Ovary (tissue), 10 donors: ENCODE measurements at places on chromosomes 4 and X. TPM values are rescaled to one million over a fixed set of nuclear protein-coding genes. Genes with fewer than 3 reads are reported as not detected.
A peak's percentile ranks its signal among the peaks of the same experiment; 100 is the strongest.

- H3K4me1 ChIP-seq: no peaks in the 10 kb centered on the region
- no peak overlapping the region for H3K4me3 ChIP-seq
- no peaks in the 10 kb centered on the region for H3K27me3 ChIP-seq
- no peak overlapping the region for H3K27ac ChIP-seq
- H3K36me3 ChIP-seq: no peaks in the 10 kb centered on the region
- DNase-seq: no peak
Measured at GRCh38 chr4:176642472-176642871, 150.2 kb downstream of the VEGFC start.

DNA sequence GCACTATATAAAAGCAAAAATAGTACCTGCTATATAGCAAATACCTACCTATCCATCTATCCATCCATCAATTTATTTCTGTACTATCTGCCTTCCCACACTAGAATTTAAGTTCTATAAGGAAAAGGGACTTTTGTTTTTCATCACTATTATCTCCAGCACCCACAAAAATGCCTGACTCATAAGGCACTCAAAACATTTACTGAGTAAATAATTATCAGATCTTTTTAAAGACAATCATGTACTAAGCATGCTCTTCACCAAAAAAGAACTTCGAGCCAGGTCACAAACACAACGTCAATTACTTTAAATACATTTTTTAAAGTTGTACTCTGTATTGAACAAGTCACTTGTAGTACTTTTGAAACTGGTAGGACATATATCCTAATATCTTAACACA, 119.9 kb downstream of the FBXW7 start:
- DNase-seq: no peak
- H3K4me1 ChIP-seq: peaks cover 2% of the 10 kb centered on the region
- H3K27ac ChIP-seq: no peak overlapping the region

DNA sequence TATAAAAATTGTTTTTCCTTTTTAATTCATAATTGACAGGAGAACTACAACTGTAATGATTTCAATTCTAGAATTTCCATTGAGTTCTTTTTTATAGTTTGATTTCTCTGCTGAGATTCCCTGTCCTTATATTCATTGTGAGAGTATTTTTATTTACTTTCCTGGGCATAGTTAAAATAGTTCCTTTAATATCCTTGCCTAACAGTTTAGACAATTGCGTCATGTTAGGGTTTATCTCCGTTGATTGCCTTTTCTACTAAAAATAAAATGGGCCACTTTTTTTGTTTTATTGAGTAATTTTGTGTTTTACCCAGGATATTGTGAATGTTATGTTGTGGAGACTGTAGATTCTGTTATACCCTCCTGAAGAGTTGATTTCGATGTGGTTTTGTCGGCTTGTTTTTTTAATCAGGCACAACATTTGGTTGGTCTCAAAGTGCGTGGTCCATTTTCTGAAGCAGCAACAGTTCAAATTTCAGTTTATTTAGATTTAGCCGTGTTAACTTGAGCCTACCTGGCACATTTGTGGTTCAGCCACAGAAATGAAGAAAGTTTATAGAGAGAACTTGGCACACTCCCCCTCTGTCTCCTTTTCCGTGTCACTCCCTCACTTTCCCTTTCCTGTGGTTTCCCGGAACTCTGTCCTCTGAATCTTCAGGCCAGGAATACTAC, 16.0 kb upstream of the PRRG1 start:
- H3K27ac ChIP-seq: no peak overlapping the region
- no peaks in the 10 kb centered on the region for H3K36me3 ChIP-seq

DNA sequence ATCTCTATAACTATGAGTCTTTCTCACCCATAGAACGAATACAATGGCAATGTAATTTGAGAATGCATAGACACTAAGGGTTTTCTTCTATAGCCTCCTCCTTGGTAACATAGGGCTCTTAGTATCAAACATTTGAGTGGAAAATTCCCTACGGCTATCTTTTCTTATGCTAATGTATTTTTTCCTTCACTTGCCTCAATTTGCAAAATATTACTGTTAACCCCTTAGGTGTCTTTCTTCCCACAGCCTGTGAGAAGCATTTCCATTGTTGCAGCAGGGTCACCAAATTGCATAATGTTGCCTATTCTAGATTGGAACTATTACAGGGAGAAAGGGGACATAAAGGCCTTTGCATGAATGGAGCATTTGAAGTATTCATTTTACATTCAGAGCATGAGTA, 140.5 kb upstream of the RAPGEF2 start:
- DNase-seq: no peak
- no peak overlapping the region for H3K4me3 ChIP-seq
- no peaks in the 10 kb centered on the region for H3K36me3 ChIP-seq
- H3K27ac ChIP-seq: no peak overlapping the region

- no peak overlapping the region for H3K4me3 ChIP-seq
- H3K27me3 ChIP-seq: no peaks in the 10 kb centered on the region
- H3K36me3 ChIP-seq: no peaks in the 10 kb centered on the region
- no peaks in the 10 kb centered on the region for H3K4me1 ChIP-seq
- no peak for DNase-seq
Measured at GRCh38 chrX:34956916-34957315, 14.3 kb downstream of the FAM47B start.

DNA sequence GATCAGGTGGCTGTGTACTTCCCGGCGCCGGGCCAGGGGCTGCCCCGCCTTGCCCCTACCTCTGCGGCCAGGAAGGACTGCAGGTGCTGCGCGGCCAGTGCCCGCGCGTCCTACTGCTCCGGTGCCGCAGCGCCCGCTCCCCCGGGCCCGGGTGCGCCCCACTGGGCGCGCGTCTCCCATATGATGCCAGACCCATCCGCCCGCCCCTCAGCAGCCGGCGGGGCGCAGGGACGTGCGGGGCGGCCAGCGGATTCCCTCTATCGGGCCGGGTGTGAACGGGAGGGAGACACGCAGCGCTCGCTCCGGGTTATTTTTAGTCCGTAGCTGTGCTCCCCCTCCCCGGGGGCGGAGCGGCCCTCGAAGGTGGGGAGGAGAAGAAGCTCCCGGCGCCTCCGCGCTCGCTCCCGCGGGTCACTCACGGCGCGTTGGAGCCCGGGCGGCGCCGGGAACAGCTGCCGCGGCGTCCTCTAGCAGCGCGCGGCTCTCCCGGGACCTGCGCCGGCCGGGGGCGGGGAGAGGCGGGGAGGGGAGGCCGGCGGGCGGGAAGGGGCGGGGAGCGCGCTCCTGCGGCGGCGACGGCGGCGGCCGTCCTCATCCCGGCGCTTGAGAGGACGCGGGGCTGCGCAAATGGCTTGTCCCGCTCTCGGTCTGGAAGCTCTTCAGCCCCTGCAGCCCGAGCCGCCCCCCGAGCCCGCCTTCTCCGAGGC, 103.6 kb downstream of the UCHL1 start:
- no peaks in the 10 kb centered on the region for H3K36me3 ChIP-seq
- no peaks in the 10 kb centered on the region for H3K27me3 ChIP-seq
- H3K4me1 ChIP-seq: peaks cover 6% of the 10 kb centered on the region
- peak overlapping the region; percentile 61 for H3K4me3 ChIP-seq
- DNase-seq: peak; percentile 68

DNA sequence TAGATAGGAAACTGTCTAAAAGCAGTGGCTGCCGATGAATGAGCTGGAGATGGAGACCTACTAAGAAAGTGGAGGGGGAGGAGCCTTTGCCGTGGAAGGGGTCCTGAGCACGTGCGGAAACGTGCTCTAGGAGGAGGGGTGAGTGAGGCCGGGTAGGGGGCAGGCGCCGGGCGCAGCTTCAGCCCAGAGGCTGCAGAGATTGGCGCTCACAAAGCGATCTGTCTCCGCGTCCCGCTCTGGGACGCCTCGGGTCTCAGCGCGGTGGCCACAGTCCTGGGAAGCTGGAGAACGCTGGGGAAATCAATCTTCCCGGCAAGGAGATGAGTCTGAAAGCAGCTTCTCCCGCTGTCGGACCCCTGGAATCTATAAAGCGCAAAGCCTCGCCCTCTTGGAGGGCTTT, 444 bp upstream of the ARHGAP6 start:
- DNase-seq: peak; percentile 33
- H3K4me1 ChIP-seq: no peaks in the 10 kb centered on the region
- peak overlapping the region; percentile 43 for H3K4me3 ChIP-seq
- no peaks in the 10 kb centered on the region for H3K27me3 ChIP-seq
- no peak overlapping the region for H3K27ac ChIP-seq

- H3K27me3 ChIP-seq: no peaks in the 10 kb centered on the region
- H3K4me1 ChIP-seq: no peaks in the 10 kb centered on the region
- H3K4me3 ChIP-seq: no peak overlapping the region
Measured at GRCh38 chr4:174222266-174222872, 61.1 kb downstream of the FBXO8 start.

DNA sequence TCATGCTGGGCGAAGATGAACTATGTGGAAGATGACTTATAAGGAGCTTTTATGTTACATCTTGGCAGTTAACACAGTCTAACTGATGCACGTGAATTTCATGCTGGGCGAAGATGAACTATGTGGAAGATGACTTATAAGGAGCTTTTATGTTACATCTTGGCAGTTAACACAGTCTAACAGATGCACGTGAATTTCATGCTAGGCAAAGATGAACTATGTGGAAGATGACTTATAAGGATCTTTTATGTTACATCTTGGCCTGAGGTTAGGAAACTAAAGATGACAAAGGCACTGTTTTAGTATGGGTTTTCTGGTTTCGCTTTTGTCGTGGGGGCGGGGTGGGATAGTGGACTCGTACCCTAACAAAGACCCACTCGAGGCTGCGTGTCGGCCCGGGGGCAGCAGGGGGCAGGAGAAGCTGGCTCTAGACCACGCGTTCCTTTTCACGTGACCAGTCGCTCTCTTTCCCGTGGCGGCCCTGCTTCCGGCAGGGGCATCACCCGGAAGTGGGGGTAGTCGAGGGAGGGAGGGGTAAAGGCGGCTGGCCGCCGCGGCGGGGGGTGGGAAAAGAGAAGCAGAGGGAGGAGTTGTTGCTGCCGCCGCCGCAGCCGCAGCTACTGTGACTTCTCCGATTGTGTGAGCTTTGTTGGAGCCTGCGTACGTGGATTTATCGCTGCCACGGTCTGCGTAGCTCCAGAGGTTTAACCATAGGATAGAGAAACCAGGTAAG, at the start of gene ATP7A:
ATP7A (plus strand) TSS at position 586 of the 733 bp plus-strand sequence. CDS start 60,949 bp downstream, outside the sequence.
- peak within 1 kb of the TSS; percentile 47 for H3K27ac ChIP-seq
- DNase-seq: peak; percentile 84
- no peaks in the 10 kb centered on the region for H3K27me3 ChIP-seq
- H3K4me3 ChIP-seq: peak within 1 kb of the TSS; percentile 58
- H3K4me1 ChIP-seq: no peaks in the 10 kb centered on the region

DNA sequence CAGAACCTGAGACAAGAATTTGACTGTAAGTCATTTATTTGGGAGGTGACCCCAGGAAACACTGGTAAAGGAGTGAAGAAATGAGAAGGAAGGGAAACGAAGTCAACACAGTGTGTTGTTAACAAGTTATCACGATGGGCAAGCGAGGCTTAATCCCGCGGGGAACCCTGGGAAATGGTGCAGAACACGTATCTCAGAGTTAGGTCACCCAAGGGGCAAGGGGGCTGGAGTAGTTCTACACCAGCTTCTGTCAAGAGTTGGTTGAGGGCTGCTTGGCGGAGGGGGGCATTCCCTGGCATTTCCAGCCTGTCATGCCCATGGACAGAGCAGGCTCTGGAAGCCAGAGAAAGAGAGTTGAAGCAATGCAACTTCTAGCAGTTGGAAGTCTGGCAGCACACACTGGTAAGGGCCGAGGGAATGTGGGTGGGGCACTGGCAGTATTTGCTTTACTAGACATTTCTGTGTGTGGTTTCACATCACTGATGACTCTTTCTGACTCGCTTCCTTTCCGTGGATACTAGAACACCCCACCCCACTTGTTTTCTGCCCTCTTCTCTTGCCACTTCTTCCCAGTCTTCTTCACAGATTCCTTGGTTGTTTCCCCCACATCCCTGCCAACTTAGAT, 52.2 kb upstream of the ADGRG2 start:
- no peak overlapping the region for H3K4me3 ChIP-seq
- no peak overlapping the region for H3K27ac ChIP-seq
- H3K36me3 ChIP-seq: no peaks in the 10 kb centered on the region
- H3K27me3 ChIP-seq: no peaks in the 10 kb centered on the region

- no peaks in the 10 kb centered on the region for H3K27me3 ChIP-seq
- no peak overlapping the region for H3K27ac ChIP-seq
- no peak overlapping the region for H3K4me3 ChIP-seq
- no peaks in the 10 kb centered on the region for H3K36me3 ChIP-seq
Measured at GRCh38 chr4:172168888-172169287, 355.7 kb downstream of the GALNTL6 start.

DNA sequence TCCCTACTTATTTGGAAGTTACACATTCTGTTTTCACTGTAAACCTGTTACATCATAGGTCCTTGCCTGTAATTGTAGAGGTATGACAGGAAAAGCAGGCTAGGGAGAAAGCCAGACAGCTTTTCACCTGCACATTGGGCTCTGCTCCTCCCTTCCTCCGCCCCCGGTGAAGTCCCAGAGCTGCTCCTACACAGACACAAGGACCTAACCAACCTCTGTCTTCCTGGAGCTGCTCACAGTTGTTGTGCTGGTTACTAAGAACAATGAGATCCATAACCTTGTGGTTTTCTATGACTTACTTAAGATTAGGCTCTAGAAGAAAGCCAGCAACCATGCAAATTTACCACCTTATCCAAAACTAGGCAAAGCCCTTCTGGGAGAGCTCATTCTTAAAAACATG, 40.0 kb downstream of the MOSPD2 start:
- H3K27me3 ChIP-seq: no peaks in the 10 kb centered on the region
- no peak overlapping the region for H3K4me3 ChIP-seq
- no peak overlapping the region for H3K27ac ChIP-seq
- H3K4me1 ChIP-seq: no peaks in the 10 kb centered on the region
- DNase-seq: no peak
- H3K36me3 ChIP-seq: no peaks in the 10 kb centered on the region

DNA sequence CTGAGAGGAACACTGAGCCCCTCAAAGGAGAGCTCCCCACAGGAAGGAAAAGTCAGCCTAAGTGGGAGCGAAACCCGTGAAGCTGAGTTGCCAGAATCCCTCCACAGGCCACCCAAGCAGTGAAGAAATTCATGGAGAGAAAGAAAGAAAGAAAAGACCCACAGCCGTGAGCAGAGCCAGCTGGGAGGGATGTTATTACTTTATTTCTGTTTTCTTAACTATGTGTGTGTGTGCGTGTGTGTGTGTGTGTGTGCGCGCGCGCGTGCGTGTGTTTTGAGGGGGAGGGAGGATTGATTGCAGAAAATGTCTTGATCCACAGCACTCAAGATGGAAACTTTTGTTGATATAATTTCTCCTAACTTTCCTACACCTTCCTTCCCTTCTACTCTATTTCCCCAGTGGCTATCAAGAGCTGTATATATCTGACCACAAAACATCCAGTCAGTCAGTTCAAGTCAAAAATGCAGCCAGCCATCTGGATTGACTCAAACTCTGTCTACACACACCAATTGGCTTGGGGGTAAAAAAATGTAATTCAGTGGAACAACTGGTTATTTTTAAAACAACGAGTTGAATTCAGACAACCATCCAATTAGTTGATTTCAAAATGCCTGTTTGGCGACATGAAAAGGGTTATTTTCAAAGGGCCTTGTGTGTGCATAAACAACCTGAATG, 13.8 kb upstream of the GPC3 start:
- no peak overlapping the region for H3K27ac ChIP-seq
- peak; percentile 66 for DNase-seq
- no peaks in the 10 kb centered on the region for H3K36me3 ChIP-seq
- no peaks in the 10 kb centered on the region for H3K4me1 ChIP-seq

Gene STOX2
- total RNA-seq: 7.7 TPM

Gene PNMA6E
- total RNA-seq: 3.1 TPM

Gene ADAD1
- not detected for total RNA-seq

Gene PASD1
- not detected for total RNA-seq

Gene ATP1B4
- not detected for total RNA-seq
